CD4-positive, alpha-beta memory T cell (primary cell): ENCODE measurements at places on chromosomes 2 and 18.

- no peak for DNase-seq
Measured at GRCh38 chr2:223735035-223735640, 102.2 kb downstream of the AP1S3 start.

- DNase-seq: no peak
Measured at GRCh38 chr2:160293391-160294091, 93.5 kb upstream of the ITGB6 start.

DNA sequence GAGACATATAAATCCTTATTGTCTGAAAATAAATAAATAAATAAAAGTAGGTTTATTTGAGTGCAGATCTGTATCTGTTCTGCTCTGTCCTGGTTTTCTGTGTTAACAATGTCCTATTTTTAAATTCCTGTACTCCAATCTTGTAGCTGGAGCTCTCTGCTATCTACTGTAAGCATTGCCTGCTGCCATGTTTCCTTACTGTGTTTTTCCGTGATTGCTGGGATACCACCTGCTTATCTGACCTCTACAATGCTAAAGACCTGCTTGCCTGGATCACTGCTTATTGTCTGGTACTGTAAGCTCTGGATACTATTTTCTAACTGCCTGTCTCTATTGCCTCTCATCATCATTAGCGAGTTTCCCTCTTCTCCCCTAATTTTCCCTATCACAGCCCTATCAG lies 11.6 kb downstream of the PTPN4 start:
- DNase-seq: no peak

DNA sequence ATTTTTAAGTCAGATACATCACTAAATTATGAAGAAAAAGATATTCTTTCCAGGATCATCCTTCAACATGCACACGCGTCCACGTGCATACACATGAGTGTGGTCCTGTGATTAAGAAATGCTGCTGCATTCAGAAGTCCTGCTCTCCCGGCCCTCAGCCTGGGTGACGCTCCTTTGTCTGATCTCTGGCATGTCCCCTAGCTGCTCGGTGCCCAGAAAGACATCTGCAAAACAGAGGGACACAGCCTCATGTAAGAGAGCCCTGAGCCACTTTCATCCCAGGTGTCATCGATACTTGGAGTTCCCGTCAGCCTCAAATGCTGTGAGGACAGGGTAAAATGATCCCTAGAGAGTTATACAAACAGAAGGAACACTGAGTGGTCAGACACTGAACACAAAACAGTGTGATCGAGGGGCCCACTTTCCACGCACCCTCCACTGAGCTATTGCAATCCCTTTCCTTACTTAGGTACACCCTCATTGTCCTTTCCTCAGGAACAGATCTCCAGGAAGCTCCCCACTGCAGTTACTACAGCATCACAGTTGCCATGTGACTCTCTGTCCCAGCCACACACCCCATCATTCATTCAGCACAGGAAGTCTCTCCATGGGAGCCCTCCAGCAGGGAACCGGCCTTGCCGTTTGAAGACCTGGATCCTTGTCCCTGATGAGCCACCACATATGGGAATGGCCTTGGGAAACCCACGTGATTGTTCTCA lies 32.1 kb downstream of the CRACDL start:
- DNase-seq: no peak

DNA sequence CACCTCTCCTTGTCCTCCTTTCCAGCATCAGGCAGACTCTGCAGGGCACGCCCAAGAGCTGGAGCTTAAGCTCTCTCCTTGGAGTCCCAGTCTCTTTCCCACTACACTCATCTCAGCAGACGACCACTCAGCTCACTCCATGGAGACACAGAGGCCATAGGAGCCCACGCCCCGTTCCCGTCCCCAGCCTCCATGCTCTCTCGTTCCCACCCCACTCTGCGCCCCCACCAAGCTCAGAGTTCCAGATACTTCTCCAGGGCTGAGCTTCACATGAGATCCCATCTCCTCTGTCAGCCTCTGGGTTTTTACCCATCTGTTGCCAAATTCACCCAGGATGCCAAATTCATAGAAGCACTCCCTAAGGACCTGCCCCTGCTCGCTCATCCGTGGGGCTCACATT lies 87.3 kb downstream of the MALT1 start:
- no peak for DNase-seq

- no peak for DNase-seq
Measured at GRCh38 chr2:188628989-188629752, 337.5 kb downstream of the GULP1 start.

GRCh38 chr18:55405475-55405874 lies 182.5 kb downstream of the TCF4 start:
- no peak for DNase-seq

- no peak for DNase-seq
Measured at GRCh38 chr2:3490191-3491170, 28.9 kb downstream of the ADI1 start.

- no peak for DNase-seq
Measured at GRCh38 chr2:41032715-41033114, 580.8 kb upstream of the SLC8A1 start.

DNA sequence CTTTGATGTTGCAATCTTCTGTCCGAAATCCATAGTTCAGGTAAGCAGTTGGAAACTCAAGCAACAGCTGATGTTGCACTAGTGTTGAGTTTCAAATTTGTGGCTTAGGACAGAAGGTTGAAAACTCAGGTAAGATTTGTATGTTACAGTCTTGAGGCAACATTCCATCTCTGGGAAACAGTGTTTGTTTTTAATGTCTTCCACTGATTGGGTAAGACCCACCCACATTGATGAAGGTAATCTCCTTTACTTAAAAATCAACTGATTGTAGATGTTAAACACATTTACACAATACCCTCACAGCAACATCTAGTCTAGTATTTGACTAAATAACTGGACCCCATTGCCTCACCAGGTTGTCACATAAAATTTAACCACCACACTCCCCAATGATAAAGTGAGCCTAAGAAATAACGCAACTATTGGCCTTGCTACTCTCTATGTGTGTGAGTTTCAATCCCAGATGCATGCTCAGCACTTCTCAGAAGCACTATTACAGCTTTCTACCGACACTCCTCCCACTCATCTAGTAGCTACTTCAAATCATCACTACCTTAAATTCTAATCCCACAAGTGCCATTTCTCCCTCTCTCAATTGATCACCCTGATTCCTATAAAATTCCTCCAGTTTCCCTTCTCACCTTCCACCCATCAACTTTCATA lies 164.0 kb downstream of the MBD2 start:
- no peak for DNase-seq

DNA sequence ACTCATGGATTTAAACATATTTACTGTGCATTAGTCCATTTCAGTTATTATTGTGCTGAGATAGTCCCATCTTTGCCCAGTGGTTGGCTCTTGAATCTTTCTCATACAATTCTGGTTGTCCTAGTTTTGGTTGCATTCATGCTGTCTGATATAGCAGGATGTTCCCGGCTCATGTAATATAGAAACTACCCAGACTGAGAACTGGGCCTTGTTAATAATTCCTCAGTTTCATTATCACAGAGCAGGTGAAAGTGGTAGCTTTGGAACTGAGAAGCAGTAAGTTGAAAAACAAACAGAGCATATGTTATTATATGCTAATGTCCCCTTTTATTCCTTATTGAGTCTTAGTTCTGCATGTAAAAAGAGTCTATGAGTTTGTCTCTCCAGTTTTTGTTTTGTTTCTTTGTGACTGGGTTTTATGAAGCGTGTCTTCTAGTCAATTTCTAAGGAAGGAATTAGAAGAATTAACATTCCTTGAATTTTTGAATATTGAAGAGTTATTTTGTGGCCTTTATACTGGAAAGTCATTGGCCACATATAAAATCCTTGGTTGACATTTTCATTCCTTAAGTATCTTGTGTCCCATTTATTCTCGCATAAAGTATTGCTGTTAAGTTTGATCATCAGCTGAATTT lies 43.3 kb downstream of the EIF5B start:
- no peak for DNase-seq

DNA sequence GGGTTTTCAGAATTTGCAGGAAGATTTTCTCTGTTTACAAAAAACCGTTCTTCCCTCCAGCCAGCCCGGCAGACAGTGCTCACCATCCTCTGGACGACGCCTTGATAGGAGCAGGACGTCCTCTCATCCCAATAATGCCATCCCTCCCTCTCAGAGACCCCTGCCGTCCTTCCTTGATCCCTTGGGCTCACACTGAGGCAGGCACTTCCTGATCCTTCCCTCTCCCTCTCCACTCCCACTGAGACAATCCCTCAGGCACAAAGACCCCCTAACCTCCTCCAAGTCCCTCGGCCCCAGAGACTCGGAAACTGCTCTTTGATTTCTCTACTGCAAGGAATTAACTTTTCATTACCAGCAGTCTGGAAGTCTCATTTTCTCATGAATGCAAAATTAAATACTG lies 42.5 kb downstream of the PAX3 start:
- DNase-seq: no peak

- no peak for DNase-seq
Measured at GRCh38 chr2:53018825-53019425, 748.7 kb upstream of the CHAC2 start.

DNA sequence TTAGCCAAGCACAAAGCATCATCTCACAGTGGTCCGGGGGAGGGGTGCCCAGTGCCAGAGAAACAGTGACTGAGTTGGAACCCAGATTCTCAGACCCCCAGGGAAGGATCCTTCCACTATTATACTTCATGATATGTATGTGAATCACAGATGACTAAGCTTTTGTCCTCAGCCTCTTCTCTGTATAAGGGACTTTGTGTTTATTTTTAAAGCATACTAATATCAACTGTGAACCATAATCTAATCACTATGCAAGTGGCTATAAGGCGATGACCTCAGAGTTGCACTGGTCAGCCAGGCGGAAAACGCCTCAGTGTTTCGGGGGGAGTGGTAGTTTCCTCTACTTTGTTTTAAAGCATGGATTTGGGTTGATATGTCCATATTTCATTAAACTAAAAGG lies 160.4 kb upstream of the TMEM200C start:
- DNase-seq: no peak

DNA sequence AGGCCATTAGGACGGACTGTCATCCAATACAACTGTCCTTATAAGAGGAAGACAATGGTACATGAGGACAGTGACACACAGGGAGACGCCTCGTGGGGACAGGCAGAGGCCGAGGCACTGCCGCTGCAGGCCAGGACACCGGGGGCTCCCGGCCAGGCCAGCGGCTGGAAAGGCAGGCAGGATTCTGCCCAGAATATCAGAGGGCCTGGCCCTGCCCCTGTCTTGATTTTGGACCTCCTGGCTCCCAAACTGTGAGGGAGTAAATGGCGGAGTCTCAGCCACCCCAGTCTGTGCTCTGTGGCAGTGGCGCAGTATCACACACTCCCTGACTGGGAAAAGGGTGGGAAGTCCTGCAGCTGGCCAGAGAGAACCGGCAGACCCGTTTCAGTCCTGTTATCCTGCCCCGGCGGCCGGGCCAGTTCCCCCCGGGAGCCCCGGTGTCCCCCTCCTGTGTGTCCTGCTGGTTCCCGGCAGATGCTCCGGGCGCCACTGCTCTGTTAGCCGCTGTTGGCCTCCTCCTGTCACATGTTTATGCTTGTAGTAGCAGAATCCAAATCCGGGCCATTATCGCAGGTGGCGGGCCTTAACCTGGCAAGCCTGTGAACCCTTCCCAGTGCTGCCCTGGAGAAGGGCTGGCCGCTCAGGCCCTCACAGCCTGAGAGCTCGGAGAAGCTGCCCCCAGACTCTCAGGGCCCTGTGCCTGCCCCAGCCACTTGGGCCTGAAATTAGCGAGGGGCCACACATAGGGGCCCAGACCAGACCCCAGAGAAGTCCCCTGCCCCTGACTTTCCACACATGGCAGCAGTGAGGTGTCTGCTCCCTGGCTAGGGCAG lies 31.4 kb upstream of the TAF1B start:
- DNase-seq: no peak

- DNase-seq: no peak
Measured at GRCh38 chr2:230874456-230874855, 9.7 kb downstream of the ITM2C start.

DNA sequence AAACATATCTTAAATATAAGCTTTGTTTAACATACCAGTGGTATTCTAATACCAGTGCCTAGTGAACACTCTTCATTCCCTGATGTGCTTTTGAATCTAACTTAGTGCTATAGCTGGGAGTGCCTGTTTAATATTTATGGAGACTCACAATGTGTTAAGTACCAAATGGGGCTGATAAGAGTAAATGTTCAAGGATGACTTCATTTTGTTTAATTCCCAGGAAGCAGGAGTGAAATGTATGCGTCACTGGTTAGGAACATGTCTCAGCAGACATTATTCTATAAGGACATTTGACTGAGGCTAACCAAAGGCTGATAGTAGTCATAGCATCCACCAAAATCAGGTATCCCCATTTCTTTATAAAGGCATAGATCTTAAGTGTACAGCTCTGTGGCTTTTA lies 31.7 kb upstream of the LINC00305 start:
- no peak for DNase-seq

DNA sequence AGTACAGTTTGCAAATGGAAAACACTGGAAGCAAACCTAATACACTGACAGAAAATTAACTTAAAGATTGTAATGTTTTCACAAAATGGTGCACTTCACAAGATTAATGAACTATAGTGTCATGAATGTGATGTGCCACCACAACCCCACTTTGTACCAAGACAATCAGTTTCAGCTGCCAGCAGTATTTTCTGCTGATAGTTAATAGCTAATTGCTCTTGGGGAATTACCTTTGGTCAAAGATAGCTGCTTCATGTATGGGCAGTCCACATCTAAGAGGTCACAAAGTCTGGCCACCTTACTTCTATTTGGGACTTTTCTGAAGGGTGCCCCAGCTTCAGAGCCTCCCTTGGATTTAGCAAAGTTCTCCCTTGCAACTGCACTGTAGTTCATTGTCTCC lies 254.0 kb downstream of the CALCRL start:
- no peak for DNase-seq

GRCh38 chr18:68152770-68153169 lies 562.1 kb downstream of the TMX3 start:
- DNase-seq: no peak

- no peak for DNase-seq
Measured at GRCh38 chr2:88606371-88607030, 20.8 kb downstream of the EIF2AK3 start.

DNA sequence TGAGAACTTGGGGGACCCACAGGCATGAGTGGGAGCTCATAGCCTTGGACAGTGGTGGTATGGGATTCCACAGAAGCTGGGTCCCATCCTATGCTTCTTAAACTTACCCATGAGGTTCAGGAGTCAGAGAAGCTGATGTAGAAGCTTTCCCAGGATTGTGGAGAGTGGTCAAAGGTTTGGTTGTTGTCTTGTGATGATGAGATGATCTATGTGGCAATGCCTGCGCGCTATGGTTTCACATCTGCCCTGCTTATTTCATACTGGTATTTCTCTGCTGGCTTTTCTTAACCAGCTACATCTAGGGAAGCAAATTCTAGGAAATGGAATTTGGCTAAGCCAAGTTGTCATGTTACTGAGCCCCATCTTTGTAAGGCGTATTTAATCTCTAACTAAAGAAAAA lies 168.6 kb downstream of the ZNF407 start:
- DNase-seq: no peak

GRCh38 chr2:219111375-219112061 lies 49.1 kb downstream of the NHEJ1 start:
- no peak for DNase-seq
